Head of caudate nucleus (tissue), 42 donors: ENCODE measurements at places on chromosomes 3 and 15.

DNA sequence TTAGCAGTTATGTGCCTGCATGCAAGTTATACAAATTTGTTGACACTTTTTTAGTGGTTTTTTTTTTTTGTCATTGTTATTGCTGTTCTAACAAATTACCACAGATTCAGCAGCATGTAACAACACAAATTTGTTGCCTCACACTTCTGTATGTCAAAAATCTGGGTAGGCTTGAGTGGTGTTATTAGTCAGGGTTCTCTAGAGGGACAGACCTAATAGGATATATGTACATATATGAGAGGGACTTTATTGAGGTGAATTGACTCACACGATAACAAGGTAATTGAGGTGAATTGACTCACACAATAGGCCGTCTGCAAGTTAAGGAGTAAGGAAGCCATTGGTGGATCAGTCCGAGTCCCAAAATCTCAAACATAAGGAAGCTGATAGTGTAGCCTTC, 15.0 kb upstream of the PLSCR1 start:
- DNase-seq, result no peak

DNA sequence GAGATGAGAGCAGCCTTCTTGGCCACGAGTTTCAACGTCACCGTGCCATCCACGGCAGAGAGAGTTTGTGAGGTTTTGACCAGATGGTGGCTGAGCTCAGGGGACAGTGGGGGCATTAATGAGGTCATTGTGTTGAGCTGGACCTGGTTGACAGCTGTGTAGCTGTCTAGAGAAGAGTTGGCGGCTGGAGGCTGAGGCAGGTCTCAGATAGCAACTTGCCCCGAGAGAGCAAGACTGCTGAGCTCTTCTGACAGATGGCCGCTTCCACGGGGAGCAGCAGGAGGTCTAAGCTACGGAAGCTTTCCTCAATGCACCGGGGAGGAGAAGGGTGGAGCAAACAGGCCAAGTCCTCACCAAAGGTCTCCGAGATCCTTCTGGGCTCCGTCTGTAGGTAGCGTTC, 44.8 kb upstream of the EIF5A2 start:
- DNase-seq, result no peak

DNA sequence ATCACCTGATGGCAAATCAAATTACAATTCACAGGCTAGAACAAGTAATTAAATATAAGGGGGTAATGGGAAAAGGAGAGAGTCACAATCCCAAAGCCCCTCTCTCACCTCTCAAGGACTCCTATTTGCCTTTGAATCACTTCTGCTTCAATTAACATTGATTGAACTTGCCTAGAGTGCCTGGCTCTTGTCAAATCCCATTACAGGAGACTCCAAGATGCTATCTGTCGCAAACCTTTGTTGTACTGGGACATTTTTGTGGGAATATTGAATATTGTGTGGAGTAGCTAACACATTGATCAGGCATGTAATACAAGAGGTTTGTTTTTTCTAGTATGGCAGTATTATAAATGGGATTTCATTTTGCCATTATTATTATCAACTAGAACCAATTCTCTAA, 412.8 kb upstream of the AZI2 start:
- DNase-seq, result no peak

GRCh38 chr3:94776401-94776915, 713.6 kb downstream of the NSUN3 start:
- DNase-seq, result no peak

DNA sequence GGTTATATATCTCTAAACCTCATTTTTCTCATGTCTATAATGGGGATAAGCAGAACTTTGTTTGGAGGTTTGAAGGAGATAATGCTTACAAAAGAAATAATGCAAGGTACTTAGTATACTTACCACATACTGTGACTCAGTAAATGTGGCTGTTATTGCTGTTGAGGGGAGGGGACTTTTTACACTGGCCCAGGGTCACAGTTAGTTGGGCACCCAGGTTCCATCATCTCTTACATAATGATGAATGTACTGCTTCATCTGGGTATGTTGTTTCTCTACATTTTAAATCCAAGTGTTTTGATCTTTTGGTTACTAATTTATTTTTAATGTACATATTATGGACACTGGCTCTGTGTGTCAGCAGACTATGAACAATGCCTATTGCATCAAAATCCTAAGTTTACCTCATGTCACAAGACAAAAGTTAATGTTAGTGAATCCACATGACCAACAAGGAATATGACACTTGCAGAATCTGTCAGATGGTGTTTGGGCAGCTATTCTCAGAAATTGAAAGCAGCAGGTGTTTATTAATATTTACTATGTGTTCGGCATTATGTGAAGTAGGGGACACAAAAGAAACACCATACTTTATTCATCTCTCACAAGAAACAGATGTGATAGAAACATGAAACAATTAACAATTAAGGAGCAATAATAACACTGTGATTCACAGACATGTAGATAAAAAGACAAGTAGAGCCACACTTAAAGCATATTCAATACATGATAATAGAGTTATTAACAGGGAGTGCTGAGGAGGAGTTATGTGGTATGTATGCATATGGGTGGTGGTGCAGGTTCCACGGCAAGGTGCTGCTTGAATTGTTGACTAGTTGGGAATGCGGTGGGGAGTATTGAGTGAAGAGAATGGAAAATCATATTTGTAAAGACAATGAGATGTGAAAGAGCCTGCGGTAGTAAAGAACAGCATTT, 109.7 kb downstream of the GALK2 start:
- DNase-seq, result no peak

DNA sequence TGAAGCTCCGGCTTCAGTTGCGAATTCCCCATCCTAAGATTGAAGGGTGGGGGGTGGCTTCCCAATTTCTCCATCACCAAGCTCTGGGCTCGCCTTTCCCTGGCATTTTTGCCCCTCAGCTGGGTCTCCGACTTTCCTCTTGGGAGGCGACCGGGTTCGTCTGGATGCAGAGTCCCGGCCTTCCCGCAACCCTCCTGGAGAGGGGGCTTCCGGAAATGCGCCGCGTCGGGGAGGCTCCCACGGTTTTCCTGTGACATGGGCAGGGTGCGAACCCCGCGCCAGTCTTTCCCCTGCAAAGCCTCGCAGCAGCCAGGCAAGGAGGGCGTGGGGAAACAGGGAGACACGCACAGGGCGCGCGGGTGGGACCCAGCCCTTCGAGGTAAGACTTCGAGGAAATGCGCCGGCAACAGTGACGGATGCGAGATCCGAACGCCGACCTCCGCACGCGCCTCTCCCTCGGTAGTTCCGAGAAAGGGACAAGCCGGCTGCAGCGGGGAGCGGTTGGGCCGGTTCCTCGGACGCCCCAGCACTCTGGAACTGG, 466 bp upstream of the HCN4 start:
- DNase-seq, result no peak

- DNase-seq, result no peak
Observed at GRCh38 chr3:46318207-46318927, 35.5 kb upstream of the CCR2 start.
